Heart right ventricle (tissue), 16 donors: ENCODE measurements at places on chromosomes 7 and 10.

DNA sequence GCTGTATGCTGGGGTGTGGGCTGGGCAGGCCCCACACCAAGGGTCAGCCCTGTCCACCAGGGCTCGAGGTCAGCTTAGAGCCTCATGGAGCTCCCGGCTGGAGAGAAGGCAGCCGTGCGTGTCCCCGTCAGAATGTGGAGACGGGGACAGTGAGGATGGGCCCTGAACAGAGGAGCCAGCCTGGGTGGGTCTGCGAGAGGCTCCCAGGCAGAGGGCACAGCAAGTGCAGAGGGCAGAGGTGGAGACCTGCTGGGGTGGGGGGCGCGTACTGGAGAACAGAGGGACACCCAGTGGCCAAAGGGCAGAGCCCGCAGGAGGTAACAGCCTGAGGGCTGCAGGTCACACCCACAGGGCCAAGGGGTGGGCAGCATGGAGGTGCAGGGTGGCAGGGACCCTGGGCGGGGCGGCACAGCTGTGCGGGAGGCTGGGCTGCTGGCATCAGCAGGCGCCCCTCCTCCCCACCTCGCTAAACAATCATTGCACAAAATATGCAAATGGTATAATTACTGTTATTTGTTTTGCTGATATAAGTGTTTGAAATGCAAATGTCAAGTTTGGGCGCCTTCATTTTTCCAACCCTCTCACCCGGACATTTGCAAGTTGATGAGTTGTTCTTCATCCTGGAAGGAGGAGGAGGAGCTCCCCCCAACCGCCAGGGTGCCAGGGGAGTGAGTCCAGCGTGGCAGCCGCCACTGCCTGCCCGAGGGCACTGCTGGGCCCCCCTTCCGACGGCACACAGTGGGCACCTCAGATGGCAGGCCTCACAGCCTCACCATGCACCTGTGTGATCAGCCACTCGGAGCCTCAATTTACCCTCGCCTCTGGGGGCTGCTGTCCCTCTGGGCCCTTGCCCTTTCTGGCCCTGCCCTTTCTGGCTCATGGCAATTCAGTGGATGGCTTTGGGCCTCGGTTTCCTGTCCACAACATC, 35.0 kb downstream of the ELFN1 start:
- DNase-seq = no peak

DNA sequence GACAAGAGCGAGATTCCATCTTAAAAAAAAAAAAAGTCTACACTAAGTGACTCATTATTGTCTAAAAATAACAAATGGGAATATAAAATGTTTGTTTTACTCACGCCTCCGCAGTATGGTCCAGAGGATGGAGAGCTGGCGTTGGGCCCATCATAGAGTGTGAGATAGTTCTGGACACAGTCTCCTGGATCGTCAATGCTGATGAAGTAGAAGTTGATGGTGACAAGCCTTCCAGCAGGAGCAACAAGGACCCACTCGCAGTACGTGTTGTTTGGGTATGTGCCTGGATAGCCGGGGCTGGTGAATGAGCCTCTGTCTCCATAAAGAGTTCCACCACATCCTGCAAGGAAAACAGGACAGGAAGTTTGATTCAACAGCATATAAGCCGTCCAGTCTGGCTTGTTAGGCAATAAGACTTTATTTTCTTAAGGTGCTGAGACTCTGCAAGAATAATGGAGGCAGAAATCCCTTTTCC, 11.5 kb upstream of the RSU1 start:
- no peak for DNase-seq

- no peak for DNase-seq
These were observed 9.2 kb downstream of the AGBL3 start for GRCh38 chr7:134995239-134996096.

GRCh38 chr10:7186387-7187018, 224.3 kb downstream of the SFMBT2 start:
- no peak for DNase-seq

DNA sequence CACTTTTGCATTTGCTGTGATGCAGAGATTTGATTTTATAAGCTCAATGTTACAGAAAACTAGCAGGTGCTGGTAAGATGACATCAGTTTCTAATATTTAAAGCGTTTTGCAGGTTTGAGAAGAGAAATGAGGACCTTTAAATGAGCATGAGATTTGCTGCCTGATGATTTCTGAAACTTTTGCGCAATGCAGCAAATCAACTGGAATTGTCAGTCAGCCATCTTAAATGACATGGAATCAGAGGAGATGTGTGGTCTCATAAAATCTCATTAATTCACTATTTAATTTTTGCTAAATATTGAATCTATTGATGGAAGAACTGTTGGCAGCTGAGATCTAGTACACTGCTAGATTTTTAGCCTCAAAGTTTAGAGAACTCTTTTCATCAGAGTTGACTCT, 3.9 kb downstream of the RBM17 start:
- no peak for DNase-seq

DNA sequence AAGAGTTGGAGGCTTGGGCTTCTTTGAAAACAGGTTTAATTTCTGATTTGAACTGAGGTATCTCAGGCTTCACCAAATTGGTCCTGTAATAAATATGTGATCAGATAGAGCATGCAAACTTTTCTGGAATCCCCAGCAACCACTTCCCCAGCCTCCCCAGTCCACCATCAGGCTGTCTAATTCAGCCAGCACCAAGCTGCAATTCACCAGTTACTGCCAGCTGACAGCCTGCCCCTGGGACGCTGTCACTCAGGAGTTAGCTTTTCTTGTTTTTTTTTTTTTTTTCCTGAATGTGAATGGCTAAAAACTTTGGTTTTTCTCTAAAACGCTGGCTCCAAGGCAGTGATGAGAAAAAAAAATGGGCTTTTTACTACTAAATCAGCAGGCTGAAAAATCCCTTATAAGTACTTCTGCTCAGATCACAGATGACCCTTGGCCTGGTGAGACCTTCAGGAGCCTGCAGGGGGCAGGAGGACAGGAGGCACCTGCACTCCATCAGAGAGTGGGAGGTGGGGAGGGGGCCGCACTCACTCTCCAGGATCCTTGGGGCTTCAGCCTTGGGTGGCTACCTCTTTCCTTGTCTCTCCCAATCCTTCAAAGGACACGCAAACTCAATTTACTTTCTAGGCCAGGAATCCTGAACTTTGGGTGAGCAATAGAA, 349.4 kb downstream of the GATA3 start:
- no peak for DNase-seq

DNA sequence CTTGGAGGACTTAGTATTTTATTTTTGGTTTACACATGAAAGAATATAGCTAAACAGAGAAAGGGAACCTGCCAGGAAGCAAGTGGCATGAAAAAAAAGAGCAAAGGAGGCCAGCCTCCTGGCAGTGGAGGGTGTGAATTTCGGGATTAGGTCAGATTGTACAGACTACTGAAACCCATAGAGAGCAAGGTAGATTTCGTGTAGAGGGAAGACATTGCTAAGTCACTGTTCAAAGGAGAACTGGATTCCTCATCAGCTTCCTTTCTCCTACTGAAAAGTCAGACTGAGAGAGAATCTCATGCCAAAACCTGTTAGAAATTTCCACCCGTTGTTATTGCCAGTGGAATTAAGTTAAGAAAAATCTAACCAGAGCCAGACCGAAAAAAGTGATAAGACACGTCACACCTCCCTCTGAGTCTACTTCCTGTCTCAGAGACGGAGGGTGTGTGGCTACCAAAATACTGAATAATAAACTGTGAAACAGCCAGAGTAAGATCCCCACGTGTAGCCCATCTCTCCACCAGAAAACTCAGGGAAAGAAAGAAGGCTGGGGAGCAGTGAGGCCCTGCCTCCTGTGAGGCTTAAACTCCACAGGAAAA, 118.8 kb downstream of the SKIDA1 start:
- peak; percentile 8 for DNase-seq

GRCh38 chr7:139855498-139856270, 26.6 kb downstream of the TBXAS1 start:
- no peak for DNase-seq

- DNase-seq = no peak
These were observed 19.7 kb downstream of the MBL2 start for GRCh38 chr10:52752801-52753445.

DNA sequence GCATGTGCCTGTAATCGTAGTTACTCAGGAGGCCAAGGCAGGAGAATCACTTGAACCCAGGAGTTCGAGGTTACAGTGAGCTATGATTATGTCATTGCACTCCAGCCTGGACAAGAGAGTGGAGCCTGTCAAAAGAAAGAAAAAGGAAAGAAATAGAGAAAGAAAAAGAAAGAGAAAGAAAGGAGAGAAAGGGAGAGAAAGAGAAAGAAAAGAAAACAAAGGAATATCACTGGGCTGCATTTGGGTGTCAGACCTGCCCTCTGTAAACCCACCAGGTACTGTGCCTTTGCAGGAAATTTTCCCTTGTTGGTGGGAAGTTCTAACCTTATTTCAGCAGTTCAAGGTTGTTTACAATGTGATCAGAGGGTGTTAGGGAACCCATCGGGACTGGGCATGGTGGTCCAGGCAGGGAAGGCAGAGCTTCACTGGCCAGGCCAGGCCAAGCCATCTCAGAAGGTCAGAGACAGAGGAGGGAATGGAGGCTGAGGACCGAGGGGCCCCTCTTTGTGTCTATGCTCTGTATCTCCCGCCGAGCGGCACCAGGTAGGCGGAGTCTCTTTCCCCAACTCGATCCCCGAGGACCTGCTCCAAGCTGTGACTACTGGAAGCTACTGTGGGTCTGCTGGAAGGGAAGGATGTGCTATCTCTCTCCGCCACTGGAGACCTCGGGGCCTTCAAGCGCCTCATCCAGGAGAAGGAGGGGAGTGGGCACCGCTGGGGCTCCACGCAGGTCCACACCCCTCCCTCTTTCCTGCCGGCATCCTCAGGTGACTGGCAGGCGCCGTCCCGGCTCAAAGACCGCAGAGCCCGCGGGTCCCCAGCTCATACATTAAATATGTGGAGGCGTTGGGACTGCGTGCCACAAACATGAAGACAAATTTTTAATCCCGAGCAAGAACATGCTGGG, 15.2 kb upstream of the KAZALD1 start:
- no peak for DNase-seq

- DNase-seq = no peak
These were observed 19.8 kb upstream of the RPA3 start for GRCh38 chr7:7738177-7738576.

DNA sequence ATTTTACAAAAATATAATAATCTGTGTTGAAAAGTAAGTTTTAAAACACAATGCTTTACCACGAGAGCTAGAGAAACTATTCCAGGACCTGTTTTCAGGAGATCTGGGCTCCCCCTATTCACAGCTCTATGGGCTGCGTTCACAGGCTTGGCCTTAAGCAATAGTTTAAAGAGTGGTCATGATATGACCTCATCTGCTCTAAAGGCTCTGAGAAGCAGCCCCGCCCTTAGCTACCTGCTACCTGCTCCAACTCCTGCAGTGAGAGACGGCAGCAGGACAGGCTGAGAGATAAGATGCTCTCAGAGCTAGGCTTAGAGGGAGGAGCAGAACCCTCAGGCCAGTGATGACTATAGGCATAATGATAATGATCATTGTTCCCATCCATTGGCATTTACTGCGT, 12.6 kb downstream of the ALOX5 start:
- no peak for DNase-seq

- no peak for DNase-seq
These were observed 351.4 kb downstream of the MDFIC start for GRCh38 chr7:115273139-115273772.

DNA sequence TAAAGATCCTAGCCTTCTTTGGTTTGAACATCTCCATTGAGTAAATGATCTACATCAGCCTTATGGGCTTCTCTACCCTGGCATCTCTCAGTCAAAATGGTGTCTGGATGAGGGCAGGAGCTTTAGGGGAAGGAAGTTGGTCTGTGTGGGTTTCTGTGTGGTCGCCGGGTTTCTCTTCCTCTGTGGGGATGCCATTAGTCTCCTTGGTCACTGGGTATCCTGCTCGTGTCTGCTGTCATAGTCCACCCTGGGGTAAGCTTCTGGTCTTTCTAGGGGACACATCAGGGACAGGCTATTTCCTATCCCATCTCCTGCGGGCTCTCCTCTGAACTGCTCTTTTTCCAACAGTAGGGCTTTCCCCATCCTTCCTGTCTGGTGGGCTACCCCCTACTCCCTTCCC, 150.3 kb upstream of the NPY start:
- DNase-seq = no peak

DNA sequence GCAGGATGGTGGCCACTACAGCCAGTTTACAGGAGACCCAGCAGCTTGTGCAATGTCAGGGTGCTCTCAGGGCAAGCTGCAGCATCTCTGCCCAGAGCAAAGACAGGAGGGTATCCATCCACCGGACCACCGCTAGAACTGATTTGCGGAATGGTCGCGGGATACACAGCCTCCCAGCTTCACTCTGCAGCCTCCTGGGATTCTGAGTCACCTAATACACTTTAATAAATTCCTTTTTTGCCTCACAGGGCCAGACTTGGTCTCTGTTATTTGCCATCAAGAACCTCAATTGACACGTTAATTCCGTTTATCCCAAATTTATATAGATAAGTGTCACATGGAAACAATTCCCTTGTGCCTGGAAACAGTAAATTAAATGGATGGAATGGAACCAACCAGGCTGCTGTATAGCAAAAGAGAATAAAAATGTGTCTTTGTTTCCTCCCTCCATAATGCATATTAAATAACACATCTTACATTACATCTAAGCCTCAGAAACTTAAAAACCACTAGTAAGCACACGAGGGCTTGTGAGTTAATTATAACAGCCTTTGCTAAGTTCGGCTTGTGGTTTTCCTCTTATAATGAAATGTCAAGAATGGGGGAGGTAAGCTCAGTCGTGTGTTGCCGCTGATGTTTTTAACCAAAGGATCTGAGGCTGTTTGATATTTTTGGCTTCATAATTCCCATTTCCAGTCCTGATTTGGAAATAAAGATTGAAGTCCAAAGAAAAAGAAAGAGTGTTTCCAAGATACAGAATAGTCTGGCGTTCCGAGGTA, 52.1 kb downstream of the ADRB1 start:
- no peak for DNase-seq

DNA sequence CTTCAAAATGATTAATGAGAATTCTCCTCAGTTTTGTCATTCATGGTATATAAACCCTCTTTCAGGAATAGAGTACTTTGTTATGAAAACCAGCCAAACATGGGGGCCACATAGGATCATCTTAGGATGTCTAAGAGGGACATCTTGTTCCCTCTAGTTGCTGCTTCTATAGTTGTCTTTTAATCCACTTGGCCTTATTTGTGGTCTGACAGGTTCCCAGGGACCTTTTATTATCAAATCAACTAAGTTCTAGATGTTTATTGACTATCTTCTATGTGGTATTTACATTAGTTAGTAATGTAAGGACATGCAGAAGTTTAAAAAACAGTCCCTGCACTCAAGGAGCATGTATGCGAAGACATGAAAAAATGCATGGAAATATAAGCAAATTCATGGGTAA, 1.6 kb upstream of the ZC3HAV1 start:
- no peak for DNase-seq
